ENCODE measurements at places on chromosomes 13 and 19.

DNA sequence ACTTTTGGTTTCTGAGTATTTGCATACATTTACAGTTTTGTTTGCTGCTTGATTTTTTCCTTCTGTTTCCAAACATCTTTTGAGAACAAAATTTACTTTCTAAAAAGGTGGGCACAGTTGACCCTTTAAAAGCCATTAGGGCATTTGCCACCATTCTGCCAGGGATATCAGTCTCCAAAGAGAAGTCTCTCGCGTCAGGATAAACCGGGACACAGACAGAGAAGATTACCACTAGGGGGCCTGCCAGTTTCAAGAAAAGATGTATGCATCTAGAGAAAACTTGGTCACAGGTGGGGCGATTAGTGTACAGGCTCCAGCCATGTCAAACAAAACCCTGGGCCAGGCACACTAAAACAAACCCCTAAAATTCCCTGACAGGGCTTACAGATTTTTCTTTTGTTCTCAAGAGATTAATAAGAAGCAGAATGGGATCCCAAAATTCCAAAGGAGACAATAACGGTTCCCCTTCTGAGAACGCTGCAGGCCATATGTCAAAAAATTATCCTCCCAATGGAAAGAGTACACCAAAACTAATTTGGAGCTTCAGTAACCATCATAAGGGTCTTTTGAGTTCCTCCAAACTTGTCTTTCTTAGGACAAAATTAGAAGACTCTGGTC lies 10.7 kb upstream of the PABPC3 start:
- peak; percentile 2 for DNase-seq

GRCh38 chr13:41631296-41631965 lies 174.1 kb downstream of the RGCC start:
- no peak for DNase-seq

GRCh38 chr19:16885166-16885565 lies 3.6 kb upstream of the F2RL3 start:
- no peak for DNase-seq

- DNase-seq = no peak
Observed at GRCh38 chr19:10105509-10106099, 558 bp upstream of the PPAN start.

DNA sequence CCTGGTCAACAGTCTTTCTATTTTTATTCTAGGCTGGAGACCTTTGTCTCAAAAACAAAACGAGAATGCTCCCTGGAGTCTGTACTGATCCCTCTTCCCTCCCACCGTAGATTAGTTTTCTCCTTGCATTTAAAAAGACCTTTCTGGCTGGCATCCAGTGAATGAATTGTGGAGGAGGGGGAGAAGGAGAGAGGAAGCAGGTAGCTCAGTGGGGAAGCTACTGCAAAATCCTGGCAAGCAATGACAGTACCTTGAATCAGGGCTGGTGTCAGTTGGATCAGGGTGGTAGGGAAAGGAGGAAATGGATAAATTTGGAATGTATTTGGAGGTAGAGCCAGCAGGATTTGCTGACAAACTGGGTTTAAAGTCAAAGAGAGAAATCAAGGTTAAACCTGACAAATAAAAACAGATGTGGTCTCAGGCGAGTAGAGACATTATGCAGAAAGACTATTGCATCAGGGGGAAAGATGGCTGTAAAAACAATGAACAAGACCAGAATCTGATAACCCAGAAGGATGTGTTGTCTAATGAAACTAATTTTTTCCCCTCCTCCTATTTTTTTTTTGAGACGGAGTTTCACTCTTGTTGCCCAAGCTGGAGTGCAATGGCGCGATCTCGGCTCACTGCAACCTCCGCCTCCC lies 3.5 kb upstream of the CYP2S1 start:
- DNase-seq = no peak

DNA sequence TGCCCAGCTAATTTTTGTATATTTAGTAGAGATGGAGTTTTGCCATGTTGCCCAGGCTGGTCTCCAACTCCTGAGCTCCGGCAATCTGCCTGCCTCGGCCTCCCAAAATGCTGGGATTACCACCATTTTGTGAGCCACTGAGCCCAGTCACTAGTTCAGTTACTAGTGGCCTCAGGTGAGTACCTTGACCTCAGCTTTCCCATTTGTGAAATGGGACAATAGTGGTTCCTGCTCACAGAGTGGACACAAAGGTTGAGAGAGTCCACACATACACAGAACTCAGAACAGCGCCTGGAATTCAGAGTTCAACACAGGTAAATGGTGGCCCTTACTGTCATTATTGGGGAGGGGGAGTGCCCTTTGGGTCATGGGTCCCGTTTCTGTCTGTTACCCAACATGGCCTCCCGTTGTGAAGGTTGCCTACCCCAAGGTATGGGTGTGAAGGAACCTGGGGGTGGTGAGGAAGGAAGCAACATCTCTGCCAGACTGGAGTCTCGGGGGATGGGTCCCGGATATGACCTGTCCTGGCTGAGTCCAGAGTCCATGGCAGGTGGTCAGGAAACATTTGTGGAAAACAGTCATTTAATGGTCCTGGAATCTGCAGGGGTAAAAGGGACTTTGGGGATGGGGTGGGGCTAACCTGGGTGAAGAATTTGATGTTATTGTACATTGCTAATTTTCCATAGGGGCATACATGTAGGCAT lies 11.7 kb upstream of the IRGC start:
- no peak for DNase-seq

DNA sequence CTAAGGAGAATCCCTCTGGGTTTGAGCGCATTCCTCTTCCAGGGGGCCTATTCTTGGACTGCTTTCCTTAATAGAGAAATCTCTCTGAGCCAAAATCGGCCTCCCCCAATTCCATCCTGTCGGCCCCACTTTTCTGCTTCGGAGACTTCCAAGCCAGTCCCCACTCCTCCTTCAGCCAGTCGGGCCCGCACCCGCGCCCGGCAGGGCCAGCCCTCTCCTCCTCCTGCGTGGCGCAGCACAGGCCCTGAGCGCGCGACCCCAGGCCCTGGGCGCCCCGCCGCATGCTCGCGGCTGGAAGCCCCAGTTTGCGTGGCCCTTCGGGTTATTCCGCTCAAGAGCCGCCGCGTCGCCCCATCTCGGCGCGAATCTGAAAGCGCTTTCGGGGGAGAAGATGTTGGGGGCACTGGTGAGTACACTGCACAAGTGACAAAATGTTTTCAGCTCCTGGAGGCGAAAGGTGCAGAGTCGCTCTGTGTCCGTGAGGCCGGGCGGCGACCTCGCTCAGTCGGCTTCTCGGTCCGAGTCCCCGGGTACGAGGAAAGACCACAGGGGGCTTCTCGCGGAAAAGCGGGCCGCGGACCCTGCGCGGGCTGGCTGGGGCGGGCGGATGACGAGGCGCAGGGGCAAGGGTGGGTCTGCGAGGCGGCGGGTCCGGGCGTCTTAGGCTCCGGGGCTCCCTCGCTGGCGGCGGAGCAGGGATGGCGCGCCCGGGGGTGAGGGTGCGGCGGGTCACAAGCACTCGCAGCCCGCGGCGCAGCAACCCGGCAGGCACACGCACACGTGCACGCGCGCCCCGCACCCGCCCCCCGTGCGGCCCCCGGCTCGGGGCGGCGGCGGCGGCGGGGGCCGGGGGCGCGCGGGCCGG lies at the start of gene IL17D:
IL17D (plus strand) TSS at position 785 of the 865 bp plus-strand sequence. CDS start 303 bp downstream, outside the sequence.
- DNase-seq = no peak

DNA sequence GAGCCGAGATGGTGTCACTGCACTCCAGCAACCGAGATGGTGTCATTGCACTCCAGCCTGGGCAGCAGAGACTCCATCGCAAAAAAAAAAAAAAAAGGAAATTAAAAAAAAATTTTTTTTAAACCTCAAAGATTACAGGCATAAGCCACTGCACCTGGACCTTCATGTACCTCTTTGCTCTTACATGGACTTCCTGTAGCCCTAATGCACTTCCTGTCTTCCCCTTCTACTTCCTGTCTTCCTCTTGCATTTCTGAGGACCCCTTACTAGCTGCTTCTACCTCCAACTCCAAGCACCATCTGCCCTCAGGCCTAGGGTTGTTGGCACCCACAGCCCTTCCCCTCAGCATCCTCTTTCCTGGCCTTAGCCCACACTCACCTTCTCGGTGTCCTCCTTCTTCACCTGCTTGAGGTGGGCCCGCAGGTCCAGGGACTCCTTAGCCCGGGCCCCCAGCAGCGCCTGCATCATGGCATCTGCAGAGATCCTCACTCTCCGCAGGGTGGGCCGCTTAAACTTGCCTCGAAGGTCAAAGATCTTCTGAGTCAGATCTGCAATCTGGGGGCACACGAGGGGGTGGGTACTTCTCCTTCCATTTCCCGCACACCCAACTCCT lies 3.8 kb downstream of the TNNI3 start:
- no peak for DNase-seq

- no peak for DNase-seq
Observed at GRCh38 chr13:74562381-74562780, 428.2 kb upstream of the KLF12 start.

GRCh38 chr13:97369261-97369893 lies 64.6 kb upstream of the RAP2A start:
- DNase-seq = no peak

- DNase-seq = no peak
Observed at GRCh38 chr13:57634839-57635165, 3.3 kb downstream of the PCDH17 start.

GRCh38 chr13:19169496-19169895 lies 12.1 kb downstream of the TUBA3C start:
- DNase-seq = no peak

- no peak for DNase-seq
Observed at GRCh38 chr19:2811735-2812413, 7.8 kb upstream of the ZNF554 start.
